SJSA1 (cell line): ENCODE measurements at places on chromosomes 7 and 10. TPM values are rescaled to one million over a fixed set of nuclear protein-coding genes. Genes with fewer than 3 reads are reported as not detected.

The SPAM1 gene
- total RNA-seq = not detected in 2 replicates

The SPDYE5 gene
- not detected in 2 replicates for total RNA-seq

The MMP21 gene
- total RNA-seq = not detected in 2 replicates

- H3K27me3 ChIP-seq = no peaks in the 10 kb centered on the region
- DNase-seq = no peak
- peaks cover 29% of the 10 kb centered on the region for H3K4me1 ChIP-seq
- H3K36me3 ChIP-seq = no peaks in the 10 kb centered on the region
Observed at GRCh38 chr10:119306514-119306951, 99.2 kb downstream of the GRK5 start.

- H3K27me3 ChIP-seq = no peaks in the 10 kb centered on the region
- DNase-seq = no peak
- no peak overlapping the region for H3K4me3 ChIP-seq
- H3K4me1 ChIP-seq = peaks cover 10% of the 10 kb centered on the region
- no peaks in the 10 kb centered on the region for H3K36me3 ChIP-seq
Observed at GRCh38 chr7:107398161-107398560, 71.7 kb upstream of the GPR22 start.

DNA sequence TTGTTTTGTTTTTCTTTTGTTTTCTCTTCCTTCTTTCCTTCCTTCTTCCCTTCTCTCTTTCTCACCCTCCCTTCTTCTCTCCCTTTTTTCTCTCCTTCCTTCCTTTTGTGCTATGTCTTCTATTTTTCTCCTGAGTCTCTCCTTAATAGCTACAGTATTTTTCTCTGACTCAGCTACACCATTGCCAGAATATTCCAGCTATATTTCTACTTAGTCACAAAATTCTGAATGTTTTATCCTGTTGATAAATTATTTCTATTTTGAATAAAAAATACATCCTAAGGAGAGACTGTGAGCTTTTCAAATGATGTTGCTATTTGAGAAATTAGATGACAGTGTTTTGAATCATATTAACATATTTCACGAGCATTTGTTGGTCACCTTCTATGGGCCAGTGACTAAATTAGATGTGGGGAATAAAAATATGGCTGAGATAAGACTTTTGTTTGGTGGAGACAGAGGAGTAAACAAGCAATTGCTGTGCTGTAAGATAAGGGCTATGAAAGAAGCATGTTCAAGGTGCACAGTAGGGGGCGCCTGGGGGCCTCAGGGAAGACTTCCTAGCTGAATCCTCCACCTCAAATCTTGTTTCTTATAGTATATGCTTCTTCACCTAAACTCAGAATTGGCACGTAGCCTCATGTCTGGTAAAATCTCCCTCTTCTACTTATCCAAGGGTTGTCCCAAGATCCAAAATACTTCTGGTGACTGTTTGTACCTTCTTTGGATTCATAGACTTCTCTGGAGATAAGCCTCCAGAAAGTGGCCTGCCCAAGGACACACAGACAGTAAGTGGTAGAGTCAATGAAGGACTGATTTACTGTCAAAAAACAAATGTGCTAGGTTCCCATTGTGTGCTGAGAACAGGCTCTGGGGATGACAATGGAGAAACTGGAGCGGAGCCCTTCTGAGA, 115.5 kb upstream of the CREB5 start:
- no peak overlapping the region for H3K4me3 ChIP-seq
- no peak overlapping the region for H3K27ac ChIP-seq
- no peaks in the 10 kb centered on the region for H3K36me3 ChIP-seq
- DNase-seq = no peak
- H3K27me3 ChIP-seq = no peaks in the 10 kb centered on the region; the same call in 1 of the 2 replicates
- H3K4me1 ChIP-seq = no peaks in the 10 kb centered on the region

- no peak overlapping the region for H3K27ac ChIP-seq
- H3K4me3 ChIP-seq = no peak overlapping the region
- H3K4me1 ChIP-seq = no peaks in the 10 kb centered on the region
- peak; percentile 10 for DNase-seq
- H3K27me3 ChIP-seq = no peaks in the 10 kb centered on the region
Observed at GRCh38 chr7:5278766-5279165, 4.0 kb upstream of the SLC29A4 start.

DNA sequence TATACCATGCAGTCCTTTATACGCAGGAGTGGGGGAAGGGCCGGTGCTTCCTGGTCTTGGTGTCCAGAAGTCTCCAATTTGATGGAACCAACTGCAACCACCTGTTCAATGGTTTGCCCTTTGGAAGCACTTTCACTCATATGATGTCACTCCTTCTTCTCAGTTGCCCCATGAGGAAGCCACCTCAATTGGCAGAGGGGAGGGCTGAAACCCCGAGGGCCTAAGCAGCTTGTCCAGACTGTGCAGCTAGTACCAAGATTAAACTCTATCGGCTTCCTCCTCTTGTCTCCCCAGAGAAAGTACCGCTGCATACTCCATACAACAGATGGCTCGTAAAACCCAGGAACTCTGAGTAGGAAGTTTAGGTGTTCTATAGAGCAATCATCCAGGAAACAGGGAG, 789.4 kb downstream of the TYW1 start:
- H3K4me1 ChIP-seq = no peaks in the 10 kb centered on the region
- DNase-seq = no peak
- no peak overlapping the region for H3K4me3 ChIP-seq
- no peak overlapping the region for H3K27ac ChIP-seq
- H3K27me3 ChIP-seq = no peaks in the 10 kb centered on the region
- no peaks in the 10 kb centered on the region for H3K36me3 ChIP-seq

DNA sequence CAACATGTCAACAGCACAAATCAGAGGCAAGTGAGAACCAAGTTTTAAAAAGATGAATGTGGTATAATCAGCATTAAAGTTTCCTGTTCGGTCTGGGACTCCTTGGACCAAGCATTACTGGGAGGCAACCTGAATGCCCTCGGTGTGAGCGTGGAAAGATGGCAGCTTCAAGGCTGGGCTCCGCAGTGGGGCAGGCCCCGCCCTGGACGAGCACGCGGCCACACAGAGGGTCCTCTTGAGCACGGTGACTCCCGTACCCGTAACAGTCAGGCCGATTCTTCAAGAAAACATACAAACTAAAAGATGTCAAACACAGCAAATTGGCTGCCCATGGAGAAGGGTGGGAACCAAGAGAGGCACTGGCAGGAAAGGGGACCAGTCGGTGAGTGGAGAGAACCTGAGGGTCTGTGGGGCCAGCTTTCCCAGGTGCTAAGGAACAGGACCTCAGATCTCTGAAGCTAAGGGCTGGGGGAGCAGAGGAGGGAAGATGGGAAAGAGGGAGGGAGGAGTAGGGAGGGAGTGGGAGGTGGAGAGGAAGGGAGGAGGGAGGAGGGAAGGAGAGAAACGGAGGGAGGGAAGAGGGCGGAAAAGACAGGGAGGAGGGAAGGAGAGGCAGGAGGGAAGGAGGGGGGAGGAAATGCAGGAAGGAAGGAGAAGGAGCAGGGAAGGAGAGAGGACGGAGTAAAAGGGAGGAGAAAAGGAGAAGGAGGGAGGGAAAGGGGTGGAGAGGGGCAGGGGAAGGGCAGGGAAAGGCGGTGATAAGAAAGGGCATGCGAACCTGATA, 71.2 kb upstream of the FAM20C start:
- no peaks in the 10 kb centered on the region for H3K4me1 ChIP-seq
- no peak overlapping the region for H3K27ac ChIP-seq
- no peak overlapping the region for H3K4me3 ChIP-seq
- no peaks in the 10 kb centered on the region for H3K27me3 ChIP-seq
- no peaks in the 10 kb centered on the region for H3K36me3 ChIP-seq

GRCh38 chr10:15230257-15230656, 61.8 kb upstream of the NMT2 start:
- no peaks in the 10 kb centered on the region for H3K27me3 ChIP-seq
- peaks cover 10% of the 10 kb centered on the region for H3K4me1 ChIP-seq
- H3K27ac ChIP-seq = no peak overlapping the region
- DNase-seq = no peak
- peaks cover 2% of the 10 kb centered on the region for H3K36me3 ChIP-seq

- H3K27me3 ChIP-seq = no peaks in the 10 kb centered on the region
- H3K4me3 ChIP-seq = no peak overlapping the region
- no peak for DNase-seq
- H3K4me1 ChIP-seq = no peaks in the 10 kb centered on the region
Observed at GRCh38 chr10:130770018-130770630, 541.4 kb downstream of the TCERG1L start.

GRCh38 chr10:13502380-13502779, 26.4 kb downstream of the BEND7 start:
- no peak overlapping the region for H3K27ac ChIP-seq
- peaks cover 8% of the 10 kb centered on the region for H3K4me1 ChIP-seq
- no peaks in the 10 kb centered on the region for H3K27me3 ChIP-seq
- no peak for DNase-seq
